CD4-positive, alpha-beta T cell treated with Interleukin-1 beta for 1 hour (primary cell): ENCODE measurements at places on chromosomes 2 and 18.

DNA sequence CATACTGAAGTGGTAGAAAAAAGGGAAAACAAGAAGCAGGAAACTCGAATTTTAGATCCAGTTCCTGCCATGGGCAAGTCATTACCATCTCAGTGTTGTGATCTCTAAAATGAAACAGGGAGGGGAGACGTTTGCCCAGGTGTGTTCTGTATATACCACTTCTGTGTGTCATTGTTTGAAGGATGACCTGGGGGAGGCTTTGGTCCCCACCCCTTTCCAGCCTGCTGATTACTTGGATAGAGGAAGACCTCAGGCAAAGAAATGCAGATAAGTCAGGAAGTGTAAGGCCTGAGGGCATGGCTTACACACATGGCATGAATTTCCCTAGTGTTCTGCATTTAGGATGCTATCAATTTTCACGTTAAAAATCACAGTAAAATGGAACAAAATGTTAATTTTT lies 205.2 kb upstream of the CXCR4 start:
- DNase-seq: no peak

DNA sequence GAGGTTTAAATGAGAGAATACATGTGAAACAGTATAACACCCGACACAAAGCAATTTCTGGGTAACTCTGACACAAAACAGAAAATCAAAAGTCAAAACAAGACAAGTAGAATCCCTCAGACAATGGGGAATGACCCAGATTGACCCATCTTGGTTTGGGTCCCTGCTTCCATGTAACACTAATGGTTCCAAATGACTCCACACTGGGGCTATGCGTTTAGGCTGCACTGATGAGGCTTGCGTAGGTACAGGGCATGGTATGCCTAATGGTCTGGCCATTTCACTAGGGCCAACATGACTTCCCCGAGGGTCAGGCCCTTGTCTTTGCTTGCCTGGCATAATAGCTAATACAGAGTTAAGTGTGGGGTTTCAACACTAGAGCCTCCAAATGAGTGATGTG lies 27.2 kb upstream of the NFE2L2 start:
- no peak for DNase-seq

GRCh38 chr2:95573866-95574265 lies 17.9 kb upstream of the TRIM43 start:
- DNase-seq: no peak

- no peak for DNase-seq
These were observed 1640.1 kb upstream of the CELF4 start for GRCh38 chr18:39205565-39206195.

DNA sequence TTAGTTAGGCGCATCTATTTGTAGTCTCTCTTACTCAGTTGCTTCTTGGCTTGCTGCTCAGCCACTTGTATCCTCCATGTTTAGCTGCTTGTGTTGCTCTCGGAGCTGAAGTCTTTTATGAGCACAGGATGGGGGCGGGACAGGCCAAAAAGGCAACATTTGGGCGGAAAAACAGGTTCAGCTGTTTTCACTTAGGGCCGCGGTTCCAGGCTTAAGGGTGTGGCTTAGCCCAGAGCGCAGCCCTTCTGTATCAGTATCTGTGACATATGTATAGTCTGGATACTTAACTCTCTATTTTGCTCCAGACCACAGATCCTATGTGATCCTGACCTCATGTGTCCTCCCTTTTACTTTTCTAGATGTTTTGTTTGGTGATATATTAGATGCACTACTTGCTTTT lies 763.5 kb downstream of the SUCLG1 start:
- no peak for DNase-seq

- DNase-seq: no peak
These were observed 136.4 kb downstream of the THSD7B start for GRCh38 chr2:136901732-136902131.

DNA sequence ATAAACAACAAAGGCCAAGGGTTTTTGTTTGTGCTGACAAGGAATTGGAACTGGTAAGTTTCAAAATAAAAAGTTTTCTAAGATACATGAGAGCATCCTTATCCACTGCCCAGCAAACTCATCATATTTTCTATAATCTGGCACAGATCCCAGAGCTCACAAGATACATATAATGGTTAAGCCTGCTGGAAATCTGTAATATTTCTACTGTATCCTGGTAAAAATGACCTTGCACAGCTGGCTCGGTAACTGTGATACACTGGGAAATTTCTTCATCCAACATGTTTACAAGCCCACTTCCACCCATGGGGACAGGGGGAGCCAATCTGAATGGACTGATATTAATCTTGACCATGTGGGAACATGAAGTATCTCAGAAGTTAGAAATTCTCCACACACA lies 425.4 kb upstream of the MMADHC start:
- no peak for DNase-seq

DNA sequence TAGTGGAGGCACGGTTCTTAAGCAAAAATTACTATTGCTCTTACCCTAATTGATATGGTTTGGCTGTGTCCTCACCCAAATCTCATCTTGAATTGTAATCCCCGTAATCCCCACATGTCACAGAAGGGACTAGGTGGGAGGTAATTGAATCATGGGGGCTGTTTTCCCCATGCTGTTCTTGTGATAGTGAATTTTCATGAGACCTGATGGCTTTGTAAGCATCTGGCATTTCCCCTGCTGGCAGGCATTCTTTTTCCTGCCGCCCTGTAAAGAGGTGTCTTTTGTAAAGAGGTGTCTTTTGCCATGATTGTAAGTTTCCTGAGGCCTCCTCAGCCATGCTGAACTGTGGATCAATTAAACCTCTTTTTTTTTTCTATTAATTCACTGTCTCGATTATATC lies 1691.8 kb upstream of the SLC39A10 start:
- DNase-seq: no peak

DNA sequence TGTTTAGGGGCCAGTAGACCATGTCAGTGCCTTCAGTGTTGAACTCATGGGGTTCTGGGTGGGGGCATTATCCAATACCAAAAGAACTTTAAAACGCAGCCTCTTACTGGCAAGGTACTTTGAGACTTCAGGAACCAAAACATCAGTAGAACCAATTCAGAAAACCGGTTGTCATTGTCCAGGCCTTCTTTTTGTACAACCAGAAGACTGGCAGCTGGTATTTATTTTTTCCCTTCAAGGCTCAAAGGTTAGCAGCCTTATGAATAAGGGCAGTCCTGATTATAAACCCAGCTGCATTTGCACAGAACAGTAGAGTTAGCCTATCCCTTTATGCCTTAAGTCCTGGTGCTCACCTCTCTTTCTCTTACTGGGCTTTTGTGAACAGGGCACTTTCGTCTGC lies 113.8 kb upstream of the EML6 start:
- DNase-seq: no peak

- no peak for DNase-seq
These were observed 2.1 kb upstream of the TRABD2A start for GRCh38 chr2:84882775-84883550.

DNA sequence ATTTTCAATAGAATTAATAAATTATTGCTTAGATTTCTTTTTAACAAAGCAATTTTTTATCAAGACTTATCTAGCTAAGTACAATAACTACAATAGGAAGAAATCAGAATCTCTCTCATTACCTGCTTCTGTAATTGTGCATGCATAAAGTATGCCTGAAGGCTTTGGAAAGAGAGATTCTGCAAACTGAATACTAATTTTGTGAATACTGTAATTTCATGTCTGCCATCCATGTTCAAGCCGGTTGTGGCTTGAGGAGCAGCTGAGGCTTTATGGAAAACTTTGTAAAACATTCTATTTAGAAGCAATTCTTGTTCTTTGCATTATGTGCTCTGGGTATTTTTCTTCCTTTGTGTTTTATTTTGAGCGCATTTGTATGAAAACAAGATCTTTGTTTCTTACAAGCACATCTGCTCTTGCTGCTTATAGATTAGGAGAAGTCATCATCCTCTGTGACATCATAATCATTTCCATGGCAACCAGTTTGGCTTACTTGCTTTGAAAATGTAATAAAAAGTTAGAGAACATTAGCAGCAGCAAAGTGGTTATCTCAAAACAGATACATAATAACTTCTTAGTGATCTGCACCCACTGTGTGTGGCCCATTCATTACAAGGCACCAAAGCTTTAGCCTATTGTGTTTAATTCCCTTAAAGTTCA lies 16.0 kb upstream of the IKZF2 start:
- DNase-seq: no peak

- DNase-seq: no peak
These were observed 413.6 kb upstream of the KCNH7 start for GRCh38 chr2:163252199-163252598.

DNA sequence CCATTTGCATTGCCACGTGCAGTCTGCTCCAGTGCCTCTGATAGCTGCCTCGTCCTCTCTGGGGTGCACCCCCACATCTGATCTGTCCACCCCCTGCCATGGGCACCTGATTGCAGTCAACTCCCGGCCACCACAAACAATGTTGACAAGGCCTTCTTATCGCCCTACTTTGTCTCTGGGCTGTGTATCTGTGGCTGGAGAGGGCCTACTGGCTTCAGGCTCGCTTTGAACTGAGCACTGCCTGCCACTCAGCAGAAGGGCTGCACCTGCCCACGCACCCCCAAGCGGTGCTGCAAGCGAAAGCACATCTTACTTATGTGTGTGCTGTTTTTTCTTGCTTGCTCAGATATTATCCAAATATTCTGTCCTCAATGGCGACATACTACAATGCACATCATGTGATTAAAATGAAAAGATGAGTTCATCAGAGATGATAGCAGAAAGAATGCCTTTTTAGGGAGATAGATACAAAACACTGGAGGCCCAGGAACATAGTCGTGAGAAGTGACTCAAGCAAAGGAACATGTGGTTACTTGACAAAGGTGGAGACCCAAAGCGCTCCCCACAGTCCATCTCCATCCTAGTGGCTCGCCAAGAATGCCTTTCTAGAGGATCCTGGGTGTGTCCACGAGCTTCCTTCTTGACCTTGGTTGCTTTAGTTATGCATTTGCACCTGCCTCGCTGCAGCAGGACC lies 28.8 kb downstream of the FBLN7 start:
- DNase-seq: peak; percentile 11

DNA sequence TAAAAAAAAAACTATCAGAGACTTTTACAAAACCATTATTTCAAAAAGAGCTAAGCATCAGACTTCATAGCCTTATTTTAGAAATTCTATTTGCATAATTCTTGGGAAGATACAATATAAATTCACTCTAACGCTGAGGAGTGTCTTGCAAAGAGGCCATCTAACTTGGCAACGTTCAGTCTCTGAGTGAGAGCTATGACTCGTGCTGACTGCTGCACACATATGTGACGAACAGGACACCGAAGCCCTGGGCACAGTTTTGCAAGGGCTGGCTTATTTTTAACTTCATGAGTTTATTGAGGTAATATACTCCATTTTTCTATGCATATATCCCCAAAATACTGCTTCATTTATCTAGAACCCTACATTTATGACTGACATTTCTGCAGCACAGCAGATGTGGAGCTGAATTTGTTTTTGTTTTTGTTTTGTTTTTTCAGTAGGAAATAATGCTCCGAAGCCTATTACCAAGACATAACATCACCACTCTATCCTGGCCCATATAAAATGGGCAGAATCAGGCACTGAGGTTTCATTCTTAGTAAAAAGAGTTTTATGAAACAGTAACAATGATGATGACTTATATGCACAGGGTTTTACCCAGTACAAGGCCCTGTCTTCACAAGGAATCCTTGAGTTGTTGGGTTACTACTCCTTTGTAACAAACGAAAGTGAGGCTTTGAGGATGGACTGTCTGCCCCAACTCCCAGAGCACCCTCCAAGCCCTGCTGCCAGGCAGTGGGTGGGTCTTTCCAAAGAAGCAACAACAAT lies 68.3 kb downstream of the CRACDL start:
- no peak for DNase-seq

DNA sequence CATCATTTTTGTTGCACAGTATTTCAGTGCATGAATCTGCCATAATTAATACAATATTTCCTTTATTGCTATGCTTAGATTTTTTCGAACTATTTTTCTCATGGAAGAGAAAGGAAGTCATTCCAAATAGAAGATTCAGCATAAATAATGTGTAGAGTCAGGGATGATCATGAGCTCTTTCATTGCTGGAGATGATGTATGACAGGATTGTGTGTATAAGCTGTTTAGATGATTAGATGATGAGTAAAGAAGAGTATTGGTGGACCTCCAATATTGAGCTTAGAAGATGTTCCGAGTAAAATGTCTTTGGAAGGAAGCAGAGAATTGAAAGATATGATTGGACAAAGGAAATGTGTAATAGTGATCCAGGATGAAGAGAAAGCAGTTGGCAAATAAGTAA lies 364.5 kb downstream of the PARD3B start:
- DNase-seq: no peak

GRCh38 chr18:76259711-76260110 lies 235.3 kb downstream of the ZNF516 start:
- DNase-seq: no peak

DNA sequence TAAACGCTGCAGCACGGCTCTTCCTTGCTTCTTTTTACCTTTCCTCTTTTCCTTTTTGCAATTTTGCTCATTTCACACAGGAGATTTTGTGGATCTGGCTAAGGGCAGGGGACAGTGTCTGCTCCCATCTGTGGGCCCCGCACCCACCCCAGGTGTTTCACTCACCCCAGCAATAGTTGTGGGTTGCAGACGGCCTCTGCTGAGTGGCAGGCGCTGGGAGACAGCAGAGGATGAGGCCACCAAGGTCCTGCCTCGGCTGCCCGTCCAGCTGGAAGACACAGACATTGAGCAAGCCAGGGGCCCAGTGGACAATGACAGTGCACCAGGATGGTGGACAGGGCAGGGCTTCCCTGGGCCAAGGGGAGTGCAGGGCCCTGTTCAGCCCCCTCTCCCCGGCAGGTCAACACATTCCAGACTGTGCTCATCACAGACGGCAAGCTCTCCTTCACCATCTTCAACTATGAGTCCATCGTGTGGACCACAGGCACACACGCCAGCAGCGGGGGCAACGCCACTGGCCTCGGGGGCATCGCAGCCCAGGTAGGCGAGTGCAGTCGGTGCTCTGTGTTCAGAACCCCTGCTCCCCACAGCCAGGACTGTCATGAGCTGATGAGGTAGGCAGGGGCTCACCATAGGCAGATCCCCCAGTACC lies 35.0 kb downstream of the SNED1 start:
- DNase-seq: no peak

DNA sequence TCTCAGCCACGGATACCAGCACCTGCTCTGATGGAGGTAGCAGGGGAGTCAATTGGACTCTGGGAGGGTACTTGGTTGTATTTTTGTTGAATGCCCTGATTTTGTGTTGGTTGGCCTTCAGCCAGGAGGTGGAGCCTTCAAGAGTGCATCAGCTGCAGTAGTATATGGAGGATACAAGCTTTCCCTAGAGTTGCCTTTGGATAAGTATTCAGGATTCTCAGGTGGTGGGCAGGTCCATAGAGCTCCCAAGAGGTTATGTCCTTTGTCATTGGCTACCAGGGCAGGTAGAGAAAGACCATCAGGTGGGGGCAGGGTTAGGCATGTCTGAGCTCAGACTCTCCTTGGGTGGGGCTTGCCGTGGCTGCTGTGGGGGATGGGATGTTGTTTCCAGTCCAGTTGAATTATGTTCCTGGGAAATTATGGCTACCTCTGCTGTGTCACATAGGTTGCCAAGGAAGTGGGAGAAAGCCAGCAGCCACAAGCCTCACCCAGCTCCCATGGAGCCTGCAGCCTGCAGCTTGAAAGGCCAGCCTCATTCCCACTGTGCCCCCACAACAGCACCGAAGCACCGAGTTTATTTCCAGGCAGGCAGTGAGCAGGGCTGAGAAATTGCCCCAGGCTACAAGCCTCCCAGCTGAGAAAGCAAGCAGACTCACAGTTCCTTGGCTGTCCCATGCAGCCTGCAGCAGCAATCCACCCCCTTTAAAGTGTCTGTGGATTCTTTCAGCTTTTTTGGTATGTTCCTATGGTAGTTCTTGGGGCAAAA lies 38.6 kb upstream of the CHST9 start:
- DNase-seq: no peak

- no peak for DNase-seq
These were observed 215.5 kb downstream of the ETAA1 start for GRCh38 chr2:67612576-67613042.
